ENCODE measurements at places on chromosomes 1 and 21.

DNA sequence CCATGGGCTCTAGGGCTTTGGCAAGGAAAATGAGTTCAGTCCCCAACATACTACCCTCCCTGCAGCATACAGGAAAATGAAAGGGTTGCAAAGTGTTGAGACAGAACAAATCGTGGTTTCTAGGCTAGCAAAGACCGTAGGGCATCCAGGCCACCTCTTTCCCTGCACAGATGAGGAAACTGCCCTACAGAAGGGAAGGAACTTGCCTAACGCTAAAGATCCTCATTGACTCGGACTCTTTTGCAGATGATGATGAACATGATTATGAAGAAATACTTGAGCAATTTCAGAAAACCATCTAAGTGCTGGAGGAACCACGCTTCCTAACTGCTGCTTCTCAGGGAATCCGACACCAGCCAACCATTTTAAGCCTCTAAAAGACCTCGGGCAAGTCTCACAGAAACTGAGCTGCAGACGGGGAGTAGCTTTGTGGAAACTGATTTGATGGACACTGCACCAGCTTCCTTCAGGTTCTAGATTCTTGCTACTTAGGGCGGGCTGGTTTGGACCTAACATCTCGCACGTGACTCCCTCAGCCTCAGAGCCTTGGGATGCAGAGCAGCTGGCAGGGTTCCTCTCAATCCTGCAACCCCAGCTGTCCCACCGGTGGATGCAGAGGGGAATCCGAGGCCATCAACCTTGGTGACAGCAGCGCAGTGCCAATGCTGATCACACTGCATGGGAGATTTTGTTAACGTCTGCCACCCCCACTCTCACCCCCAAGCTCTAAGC lies 13.4 kb downstream of the THEMIS2 start:
- DNase-seq = no peak

DNA sequence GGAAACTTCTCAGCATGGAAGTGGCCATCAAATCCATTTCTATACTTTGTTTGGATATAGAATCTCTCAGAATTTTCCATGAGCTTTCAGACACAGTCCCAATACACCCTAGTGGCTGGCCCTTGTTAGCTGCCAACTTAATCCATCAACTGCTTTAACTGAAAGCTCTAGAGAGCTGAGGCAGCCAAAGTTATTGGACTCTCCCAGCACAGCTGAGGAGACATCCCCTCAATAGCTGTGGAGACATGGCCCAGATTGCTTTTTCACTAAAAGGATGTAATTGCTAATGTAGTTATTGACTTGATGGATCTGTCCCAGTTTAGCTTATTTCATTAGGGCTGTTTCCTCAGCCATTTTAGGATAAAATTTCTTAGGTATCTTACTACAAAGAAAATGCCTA lies 94.8 kb upstream of the PRMT6 start:
- no peak for DNase-seq

DNA sequence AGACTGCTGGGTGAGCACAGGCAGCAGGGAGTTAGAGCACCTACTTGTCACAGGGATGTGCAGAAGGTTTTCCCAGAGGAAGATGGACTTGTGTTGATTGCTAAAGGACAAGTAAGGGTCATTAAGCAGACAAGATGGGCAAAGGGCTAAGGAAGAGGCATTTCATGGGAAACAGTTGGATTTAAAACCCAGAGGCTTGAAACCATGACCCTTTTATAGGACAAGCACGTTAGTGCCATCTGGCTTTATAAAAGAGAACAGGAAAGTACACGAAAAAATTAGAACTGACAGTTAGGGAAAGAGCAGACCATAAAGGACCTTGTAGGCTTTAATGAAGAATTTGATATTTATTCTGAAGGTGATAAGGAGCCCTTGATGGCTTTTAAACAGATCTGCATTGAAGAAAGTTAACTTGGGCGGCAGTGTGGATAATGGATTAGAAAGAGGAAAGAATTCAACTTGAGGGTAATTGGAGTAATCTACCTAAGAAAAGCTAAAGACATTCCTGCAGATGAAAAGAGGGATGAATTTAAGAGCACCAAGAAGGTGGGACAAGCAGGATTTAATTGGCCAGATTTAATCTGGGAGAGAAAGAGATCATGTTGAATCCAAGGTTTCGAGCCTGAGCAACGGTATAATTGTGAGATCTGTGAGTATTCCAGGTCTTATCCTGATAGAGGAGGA lies 68.6 kb downstream of the ZC3H11B start:
- no peak for DNase-seq

GRCh38 chr1:93851327-93851712 lies 27.7 kb downstream of the DNTTIP2 start:
- no peak for DNase-seq

GRCh38 chr1:155971910-155972809 lies 6.2 kb downstream of the ARHGEF2 start:
- no peak for DNase-seq

DNA sequence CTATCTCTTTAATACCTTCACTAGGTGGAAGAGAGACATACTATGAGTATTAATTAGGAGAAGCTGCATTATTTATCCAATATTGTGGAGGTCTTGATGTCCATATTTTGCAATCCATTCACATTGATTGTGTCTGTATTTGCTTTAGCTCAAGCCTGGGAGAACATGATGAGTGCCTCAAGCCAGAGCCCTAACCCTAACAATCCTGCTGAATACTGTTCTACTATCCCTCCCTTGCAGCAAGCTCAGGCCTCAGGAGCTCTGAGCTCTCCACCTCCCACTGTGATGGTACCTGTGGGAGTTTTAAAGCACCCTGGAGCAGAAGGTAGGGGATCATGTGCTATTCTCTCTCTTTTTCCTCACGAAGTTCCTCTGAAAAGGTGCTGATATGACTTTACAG lies 99.5 kb downstream of the CC2D1B start:
- DNase-seq = no peak

DNA sequence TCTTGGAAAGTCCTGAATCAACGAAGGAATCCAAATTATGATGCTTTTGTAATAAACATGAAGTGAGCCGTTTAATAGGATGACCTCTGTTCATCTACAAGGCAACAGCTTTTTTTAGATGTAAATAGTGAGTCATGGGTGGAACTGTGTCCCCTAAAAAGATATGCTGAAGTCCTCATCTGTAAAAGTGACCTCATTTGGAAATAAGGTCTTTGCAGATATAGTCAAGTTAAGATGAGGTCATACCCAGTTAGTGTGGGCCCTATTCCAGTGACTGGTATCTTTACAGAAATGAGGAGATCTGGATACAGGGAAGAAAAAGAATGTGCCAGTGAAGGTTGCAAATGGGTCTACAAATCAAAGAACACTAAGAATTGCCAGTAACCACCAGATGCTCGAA lies 1287.3 kb upstream of the ADGRL4 start:
- DNase-seq = no peak

DNA sequence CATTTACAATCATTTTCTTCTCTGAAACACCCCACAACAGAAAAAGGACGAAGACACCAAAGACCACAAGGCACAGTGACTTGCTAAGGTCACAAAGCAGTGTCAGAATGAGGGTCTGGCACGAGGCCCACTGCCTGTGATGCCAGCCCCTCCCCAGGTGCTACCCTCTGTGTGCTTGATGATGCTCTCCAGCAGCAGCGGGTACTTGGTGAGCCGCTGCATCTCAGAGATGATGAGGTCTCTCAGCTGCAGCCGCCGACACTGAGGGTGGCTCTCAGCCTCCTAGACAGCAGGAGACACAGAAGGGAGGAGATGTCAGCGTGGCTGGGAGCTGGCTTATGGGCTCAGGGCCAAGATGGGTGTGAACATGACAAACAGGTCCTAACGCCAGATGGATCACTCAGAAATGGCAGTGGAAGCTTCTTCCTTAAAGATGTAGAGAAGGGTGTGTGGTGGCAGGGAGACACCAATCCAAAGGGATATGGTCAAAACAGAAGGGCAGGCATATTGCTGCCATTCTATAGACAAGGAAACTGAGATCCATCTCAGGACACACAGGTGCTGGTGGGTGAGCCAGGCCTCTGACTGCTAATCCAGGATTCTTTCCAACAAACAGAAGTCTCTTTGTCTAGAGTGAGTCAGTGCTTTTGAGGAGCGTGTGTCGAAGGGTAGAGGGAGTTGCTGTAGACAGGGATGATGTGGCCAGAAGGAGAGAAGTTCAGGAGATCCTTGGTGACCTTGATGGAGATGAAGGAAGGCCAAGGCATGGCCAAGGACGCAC lies 25.6 kb downstream of the LRRC71 start:
- no peak for DNase-seq

DNA sequence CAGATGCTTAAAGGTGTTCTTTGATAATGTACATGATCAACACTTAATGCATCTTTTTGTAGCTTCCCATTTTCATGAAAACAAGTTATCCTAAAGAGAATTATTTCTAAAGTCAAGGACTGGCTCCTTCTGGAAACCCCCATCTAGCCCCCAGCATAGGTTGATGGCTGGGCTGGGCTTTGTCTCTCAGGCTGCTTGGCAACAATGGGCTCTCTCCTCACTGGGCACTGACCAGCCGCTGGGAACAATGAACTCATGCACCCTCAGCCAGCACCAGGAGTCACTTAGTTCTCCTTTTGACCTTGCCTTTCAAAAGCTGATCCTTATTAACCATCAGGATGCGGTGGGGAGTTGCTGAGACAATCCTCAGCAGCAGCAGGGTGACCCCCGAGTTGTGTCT lies 293.0 kb upstream of the PLXNA2 start:
- DNase-seq = no peak

GRCh38 chr21:46055863-46056281 lies 42.0 kb upstream of the COL6A2 start:
- DNase-seq = no peak

DNA sequence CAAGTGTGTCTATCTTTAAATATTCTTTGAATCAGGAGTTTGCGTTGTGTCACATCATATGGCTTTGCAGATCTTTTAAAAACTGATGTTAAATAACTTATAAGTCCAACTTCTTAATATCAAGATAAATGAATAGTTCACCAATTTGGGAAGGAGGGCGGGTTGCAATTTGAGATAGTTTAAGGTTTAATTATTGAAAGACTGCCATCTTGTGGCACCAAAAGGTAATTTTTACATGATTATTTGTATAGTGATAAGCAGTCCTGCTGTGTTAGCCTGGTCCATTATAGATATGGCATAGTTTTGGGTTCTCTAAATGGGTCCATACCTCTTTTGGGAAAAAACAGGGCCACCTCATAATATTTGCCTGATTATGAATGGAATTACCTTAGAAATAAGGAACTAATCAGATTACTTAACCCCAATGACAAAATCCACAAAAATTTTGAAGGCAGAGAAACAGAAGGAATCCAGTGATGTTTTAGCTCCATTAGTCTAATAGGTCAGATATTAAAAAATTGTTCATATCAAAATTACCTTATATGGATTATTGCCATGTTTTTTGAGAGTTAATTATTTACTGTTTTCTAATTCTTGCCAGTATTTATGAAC lies 64.3 kb downstream of the PRKAA2 start:
- DNase-seq = no peak

- DNase-seq = no peak
Observed at GRCh38 chr21:32371913-32372314, 20.9 kb downstream of the URB1 start.

DNA sequence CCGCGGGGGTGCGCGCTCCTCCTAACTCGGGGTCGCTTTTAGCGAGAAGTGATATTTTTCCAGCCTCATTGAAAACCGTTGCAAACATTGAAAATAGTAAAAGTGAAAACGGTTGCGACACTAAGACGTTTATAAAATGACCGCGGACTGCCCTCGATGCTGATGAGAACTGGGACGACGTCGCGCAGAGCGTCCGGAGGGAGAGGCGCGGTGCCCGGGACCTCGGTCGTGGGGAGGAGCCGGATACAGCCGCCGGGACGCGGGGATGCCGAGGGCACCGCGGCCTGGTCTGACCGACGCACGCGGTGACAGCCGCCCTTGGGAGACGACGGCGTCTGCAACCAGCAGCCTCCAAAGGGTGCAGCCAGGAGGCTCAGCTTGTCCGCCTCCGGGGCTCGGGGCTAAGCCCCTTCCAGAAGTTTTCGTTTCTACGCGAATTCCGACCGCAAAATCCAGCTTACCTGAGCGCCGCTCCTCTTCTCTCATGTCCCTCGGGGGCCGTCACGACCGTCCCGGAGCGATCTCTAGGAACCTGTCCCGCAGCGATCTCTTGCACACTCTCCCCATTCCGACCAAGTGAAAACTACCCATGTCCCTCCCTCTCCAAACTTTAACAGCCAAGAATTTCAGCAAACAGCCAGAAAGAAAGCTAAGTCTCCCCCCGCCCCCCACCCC lies 144.4 kb upstream of the ETS2 start:
- no peak for DNase-seq

GRCh38 chr1:228751360-228752098 lies 16.2 kb downstream of the RHOU start:
- DNase-seq = no peak

GRCh38 chr1:168362991-168363390 lies 82.3 kb downstream of the TBX19 start:
- DNase-seq = peak; percentile 9

- DNase-seq = no peak
Observed at GRCh38 chr21:14657241-14658008, 111.3 kb upstream of the SAMSN1 start.

GRCh38 chr1:160400646-160401486 lies 502 bp downstream of the VANGL2 start:
- no peak for DNase-seq

DNA sequence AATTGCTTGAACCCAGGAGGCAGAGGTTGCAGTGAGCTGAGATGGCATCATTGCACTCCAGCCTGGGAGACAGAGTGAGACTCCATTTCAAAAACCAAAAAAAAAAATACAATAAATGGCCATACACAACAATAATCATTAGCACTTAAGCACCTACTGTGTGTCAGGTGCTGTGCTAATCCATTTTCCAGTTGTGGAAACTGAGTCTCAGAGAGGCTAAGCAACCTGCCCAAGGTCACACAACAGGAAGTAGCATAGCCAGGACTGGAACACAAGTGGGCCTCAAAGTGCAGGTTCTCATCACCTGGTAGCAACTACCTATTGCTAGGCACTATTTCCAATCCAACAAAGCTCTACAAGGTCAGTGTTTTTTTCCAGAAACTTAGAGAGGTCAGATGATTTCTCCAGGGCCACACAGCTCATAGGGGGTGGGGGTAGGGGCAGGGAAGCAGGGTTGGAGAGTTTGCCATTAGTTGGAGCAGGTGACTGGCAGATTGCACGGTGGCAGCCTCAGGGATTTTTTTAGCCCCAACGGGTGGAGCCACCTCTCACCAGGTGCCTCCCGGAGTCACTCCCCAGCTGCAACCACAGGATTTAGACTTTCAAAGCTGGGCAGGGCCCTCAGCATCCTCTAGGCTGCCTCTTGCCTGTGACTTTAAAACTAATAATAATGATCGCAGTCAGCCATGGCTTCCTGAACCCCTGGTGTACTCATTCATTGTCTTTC lies 52.5 kb upstream of the ID3 start:
- peak; percentile 29 for DNase-seq

- DNase-seq = no peak
Observed at GRCh38 chr21:34820051-34820450, 151.3 kb downstream of the CLIC6 start.

DNA sequence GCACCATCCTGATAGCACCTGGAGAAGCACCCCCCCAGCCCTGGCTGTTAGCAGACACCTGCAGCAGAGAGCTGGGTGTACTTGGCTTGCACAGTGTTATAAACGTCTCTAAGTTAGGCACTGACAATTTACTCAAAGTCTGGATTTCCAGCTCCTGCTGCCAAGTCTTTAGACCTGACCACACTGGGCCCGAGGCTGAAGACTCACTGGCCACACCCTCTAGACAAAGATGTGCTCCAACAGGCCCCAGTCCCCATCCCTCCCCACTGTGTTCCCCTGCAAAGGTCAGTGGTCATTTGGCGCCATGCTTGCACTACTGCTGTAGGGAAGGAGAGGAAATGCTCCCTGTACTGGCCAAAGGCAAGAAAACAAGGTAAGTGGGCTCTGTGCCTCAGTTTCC lies 31.1 kb downstream of the PADI6 start:
- DNase-seq = no peak

- DNase-seq = no peak
Observed at GRCh38 chr1:93972341-93972740, 63.1 kb upstream of the GCLM start.
